ENCODE measurements at places on chromosomes 1 and 21.

DNA sequence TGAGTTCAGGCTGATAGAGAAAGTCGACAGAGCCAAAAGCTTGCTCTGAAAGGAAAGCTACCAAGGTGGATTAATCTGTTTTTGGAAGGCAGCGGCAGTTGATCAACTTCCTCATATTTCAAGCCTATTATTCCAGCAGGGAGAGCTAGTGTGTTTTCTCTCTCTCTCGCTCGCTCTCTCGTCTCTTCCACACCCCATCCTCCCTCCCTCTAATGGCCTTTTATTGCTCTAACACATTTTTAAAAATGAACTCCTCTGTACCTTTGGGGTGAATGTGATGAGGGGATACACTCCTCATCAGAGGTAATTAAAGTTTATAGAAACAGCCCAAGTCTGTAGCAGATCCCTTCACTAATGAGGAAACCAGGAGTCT is 126.4 kb downstream of the CLIC6 start:
- H3K4me3 ChIP-seq = no peak overlapping the region
- no peaks in the 10 kb centered on the region for H3K27me3 ChIP-seq
- DNase-seq = no peak
- no peak overlapping the region for H3K27ac ChIP-seq
- peaks cover 73% of the 10 kb centered on the region for H3K36me3 ChIP-seq

GRCh38 chr1:162035241-162035640 is 11.6 kb upstream of the OLFML2B start:
- H3K27ac ChIP-seq = no peak overlapping the region
- DNase-seq = no peak
- H3K27me3 ChIP-seq = no peaks in the 10 kb centered on the region
- no peaks in the 10 kb centered on the region for H3K36me3 ChIP-seq
- H3K4me3 ChIP-seq = no peak overlapping the region

- H3K4me3 ChIP-seq = no peak overlapping the region
- H3K4me1 ChIP-seq = no peaks in the 10 kb centered on the region
- no peaks in the 10 kb centered on the region for H3K36me3 ChIP-seq
- no peaks in the 10 kb centered on the region for H3K27me3 ChIP-seq
Measured at GRCh38 chr1:56255516-56256152, 323.7 kb downstream of the PLPP3 start.

DNA sequence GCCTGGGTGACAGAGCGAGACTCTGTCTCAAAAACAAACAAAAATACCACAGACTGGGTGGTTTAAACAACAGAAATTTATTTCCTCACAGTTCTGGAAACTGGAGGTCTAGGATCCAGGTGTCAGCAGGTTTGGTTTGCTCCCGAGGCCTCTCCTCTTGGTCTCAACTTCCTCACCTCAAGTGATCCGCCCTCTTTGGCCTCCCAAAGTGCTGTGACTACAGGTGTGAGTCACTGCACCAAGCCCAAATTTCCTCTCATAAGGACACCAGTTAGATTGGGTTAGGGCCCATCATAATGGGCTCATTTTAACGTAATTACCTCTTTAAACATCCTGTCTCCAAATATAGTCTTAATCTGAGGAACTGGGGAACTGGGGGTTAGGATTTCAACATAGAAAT is 35.5 kb downstream of the MFSD2A start:
- no peak for DNase-seq
- no peak overlapping the region for H3K27ac ChIP-seq
- H3K4me1 ChIP-seq = no peaks in the 10 kb centered on the region
- H3K4me3 ChIP-seq = no peak overlapping the region

- H3K4me3 ChIP-seq = peak overlapping the region; percentile 85
- peak overlapping the region; percentile 99 for H3K27ac ChIP-seq
- H3K36me3 ChIP-seq = no peaks in the 10 kb centered on the region
- H3K4me1 ChIP-seq = peaks cover 15% of the 10 kb centered on the region
- H3K27me3 ChIP-seq = no peaks in the 10 kb centered on the region
Measured at GRCh38 chr1:58784758-58785441, 1.1 kb upstream of the JUN start.

GRCh38 chr1:167645140-167645541 is 15.1 kb downstream of the RCSD1 start:
- peaks cover 10% of the 10 kb centered on the region for H3K36me3 ChIP-seq
- H3K4me1 ChIP-seq = peaks cover 76% of the 10 kb centered on the region
- H3K27me3 ChIP-seq = no peaks in the 10 kb centered on the region
- no peak overlapping the region for H3K4me3 ChIP-seq

GRCh38 chr1:151175041-151175741 is 590 bp downstream of the TMOD4 start:
- no peaks in the 10 kb centered on the region for H3K4me1 ChIP-seq
- H3K27me3 ChIP-seq = no peaks in the 10 kb centered on the region
- peaks cover 54% of the 10 kb centered on the region for H3K36me3 ChIP-seq
- no peak overlapping the region for H3K4me3 ChIP-seq
- H3K27ac ChIP-seq = no peak overlapping the region

DNA sequence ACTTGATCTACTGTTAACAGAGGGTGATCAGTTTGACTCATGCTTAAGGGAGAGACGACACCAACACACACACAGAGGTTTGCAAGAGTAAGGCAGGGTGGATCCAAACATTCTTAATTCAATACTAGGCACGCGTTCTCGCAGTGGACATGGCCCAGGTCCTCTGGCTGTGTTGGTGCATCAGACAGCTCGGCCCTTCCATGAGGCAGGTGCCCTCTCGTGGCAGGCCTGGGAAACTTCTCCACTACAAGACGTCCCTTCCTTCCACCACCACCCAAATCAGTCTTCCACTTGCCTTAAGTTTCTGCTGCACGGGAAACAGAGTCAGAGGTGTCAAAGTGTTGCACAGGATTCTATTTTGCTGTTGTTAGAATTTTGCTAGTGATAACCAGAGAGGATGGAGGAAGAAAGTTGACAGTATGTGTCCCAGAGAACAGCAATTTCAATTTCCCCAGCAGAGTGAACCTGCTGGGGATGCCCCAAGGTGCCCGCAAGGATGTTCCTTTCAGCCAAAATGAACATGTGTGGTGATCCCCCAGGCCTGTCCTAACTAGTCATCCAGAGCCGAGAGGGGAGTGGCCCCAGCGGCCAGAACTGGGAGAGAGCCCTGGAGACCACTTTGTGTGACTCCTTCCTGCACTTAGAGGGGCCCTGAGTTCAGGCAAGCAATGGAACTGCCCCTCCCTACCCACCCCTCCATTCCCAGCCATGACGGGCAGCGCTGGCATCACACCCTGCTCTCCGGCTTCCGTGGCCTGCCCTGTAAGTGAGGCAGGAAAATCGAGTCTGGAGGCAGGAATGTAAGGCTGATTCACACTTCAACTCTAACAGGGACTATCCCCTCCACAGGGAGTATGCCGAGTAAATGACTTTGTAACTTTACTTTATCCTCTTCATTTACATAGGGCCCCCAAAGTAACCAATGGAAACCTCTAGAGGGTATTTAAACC is 34.8 kb downstream of the MX1 start:
- no peaks in the 10 kb centered on the region for H3K4me1 ChIP-seq
- no peak overlapping the region for H3K4me3 ChIP-seq
- no peaks in the 10 kb centered on the region for H3K27me3 ChIP-seq
- H3K36me3 ChIP-seq = peaks cover 32% of the 10 kb centered on the region
- peak; percentile 29 for DNase-seq

GRCh38 chr1:17419626-17420328 is 19.7 kb downstream of the RCC2 start:
- H3K27me3 ChIP-seq = no peaks in the 10 kb centered on the region
- H3K4me3 ChIP-seq = no peak overlapping the region
- H3K27ac ChIP-seq = no peak overlapping the region
- peaks cover 85% of the 10 kb centered on the region for H3K36me3 ChIP-seq
- no peaks in the 10 kb centered on the region for H3K4me1 ChIP-seq

DNA sequence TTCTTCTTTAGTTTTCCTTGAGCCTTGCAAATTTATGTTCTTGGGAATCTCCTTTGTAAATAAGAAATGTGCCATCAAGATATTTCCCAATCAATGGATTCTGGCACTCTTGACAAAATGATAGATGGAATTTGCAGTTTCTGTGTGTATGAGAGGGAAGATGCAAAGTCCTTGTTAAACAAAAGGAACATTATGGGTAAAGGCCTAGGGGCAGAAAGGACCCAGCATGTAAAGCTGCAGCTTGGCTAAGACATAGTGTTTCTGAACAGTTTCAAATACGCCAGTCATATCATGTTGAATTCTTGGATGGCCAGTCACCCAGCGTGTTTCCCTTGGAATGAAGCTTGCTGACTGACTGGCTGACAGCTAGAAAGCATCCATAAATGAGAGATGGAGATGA is 210.8 kb downstream of the NFIA start:
- DNase-seq = no peak
- H3K4me1 ChIP-seq = no peaks in the 10 kb centered on the region
- H3K27ac ChIP-seq = no peak overlapping the region
- H3K4me3 ChIP-seq = no peak overlapping the region

GRCh38 chr1:226327761-226328162 is 18.8 kb upstream of the LIN9 start:
- no peak overlapping the region for H3K27ac ChIP-seq
- H3K27me3 ChIP-seq = no peaks in the 10 kb centered on the region
- no peak overlapping the region for H3K4me3 ChIP-seq
- no peaks in the 10 kb centered on the region for H3K4me1 ChIP-seq
- DNase-seq = no peak

- H3K4me1 ChIP-seq = peaks cover 24% of the 10 kb centered on the region
- no peak overlapping the region for H3K4me3 ChIP-seq
- H3K27ac ChIP-seq = no peak overlapping the region
- no peak for DNase-seq
Measured at GRCh38 chr1:89723863-89724262, 90.9 kb downstream of the LRRC8C start.

All from effector memory CD4-positive, alpha-beta T cell (primary cell).